ENCODE measurements at places on chromosomes 7 and 10.

DNA sequence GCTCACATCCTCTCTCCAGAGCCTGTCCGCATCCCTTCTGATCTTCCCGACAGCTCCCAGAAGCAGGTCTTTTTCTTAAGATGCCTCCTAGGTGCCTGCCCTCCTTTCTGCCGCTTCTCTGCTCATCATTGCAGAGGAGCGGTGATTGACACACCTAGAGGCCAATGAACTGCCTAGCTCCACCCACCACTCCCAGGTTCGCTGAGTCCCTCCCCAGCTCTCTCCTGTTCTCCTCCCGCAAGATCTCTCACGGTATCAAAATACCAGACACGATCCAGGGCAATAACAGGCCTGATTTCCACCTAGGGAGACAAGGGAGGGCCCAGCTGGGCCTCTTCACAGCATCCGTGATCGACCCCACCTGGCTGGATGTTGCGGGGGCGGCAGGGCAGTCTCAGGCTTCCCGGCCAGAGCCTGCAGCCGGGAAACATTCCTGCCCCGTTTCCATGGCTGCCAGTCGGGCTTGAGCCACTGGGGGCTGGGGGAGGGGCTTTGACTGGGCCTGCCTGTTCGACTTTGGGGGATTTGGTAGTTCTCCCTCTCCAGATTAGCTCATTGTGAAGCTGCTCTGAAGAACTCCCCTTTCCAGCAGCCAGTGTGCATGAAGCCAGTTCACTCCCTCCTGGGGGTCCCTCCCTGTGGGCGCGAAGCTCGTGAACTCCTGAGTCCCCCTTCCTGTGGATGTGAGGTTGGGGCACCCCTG lies 373.5 kb downstream of the RPS24 start:
- DNase-seq: no peak

GRCh38 chr10:123751342-123752134 lies 85.4 kb downstream of the GPR26 start:
- DNase-seq: no peak

DNA sequence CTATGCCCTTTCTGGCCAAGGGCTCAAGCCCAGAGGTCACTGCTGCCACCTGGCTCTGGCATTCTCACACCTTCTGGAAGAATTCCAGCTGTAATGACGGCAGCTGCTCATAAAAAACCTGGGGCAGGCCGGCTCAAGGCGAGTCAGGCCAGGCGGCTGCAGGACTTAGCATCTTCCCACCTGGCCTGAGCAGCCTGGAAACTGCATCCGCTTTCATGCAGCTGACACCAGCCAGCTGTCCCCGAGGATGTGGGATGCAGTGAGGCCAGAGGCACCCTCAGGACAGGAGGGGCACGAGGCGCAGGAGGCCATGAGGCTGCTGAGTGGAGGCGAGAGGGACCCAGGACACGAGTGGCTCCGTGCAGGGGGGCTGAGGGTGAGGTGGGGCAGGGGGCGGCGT lies 47.5 kb upstream of the ADGRA1 start:
- no peak for DNase-seq

GRCh38 chr7:135733603-135734342 lies 5.8 kb upstream of the SLC13A4 start:
- DNase-seq: no peak

GRCh38 chr7:91043186-91043585 lies 221.0 kb upstream of the FZD1 start:
- no peak for DNase-seq

Data from T-helper 22 cell (primary cell).